ENCODE measurements at places on chromosomes 12 and 14. TPM values are rescaled to one million over a fixed set of nuclear protein-coding genes. Genes with fewer than 3 reads are reported as not detected.

SLCO1A2 gene
- not detected for total RNA-seq

MSI1 gene
- 7.7 TPM for total RNA-seq

GPR65 gene
- total RNA-seq, result 0.28 TPM

C1S gene
- total RNA-seq, result 80.1 TPM

GRCh38 chr12:2118481-2119255 is 65.9 kb downstream of the CACNA1C start:
- DNase-seq, result no peak

DNA sequence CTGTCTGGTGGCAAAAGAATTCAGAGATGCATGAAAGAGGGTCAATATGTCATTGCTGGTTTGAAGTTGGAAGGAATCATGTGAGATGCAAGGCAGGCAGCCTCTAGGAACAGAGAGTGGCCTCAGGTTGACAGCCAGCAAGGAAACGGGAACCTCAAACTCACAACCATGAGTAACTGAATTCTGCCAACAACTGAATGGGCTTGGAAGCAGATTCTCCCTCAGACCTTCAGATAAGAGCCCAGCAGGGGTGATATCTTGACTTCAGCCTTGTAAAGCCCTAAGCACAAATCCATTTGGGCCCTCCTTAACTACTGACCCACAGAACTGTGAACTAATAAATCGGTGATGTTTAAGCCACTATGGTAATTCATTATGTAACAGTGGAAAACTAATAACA is 35.8 kb downstream of the USP15 start:
- no peak for DNase-seq

GRCh38 chr12:58528271-58528670 is 392.0 kb downstream of the LRIG3 start:
- DNase-seq, result no peak

RFLNA gene
- total RNA-seq, result not detected

GRCh38 chr12:98372340-98373024 is 142.9 kb upstream of the TMPO start:
- no peak for DNase-seq

DNA sequence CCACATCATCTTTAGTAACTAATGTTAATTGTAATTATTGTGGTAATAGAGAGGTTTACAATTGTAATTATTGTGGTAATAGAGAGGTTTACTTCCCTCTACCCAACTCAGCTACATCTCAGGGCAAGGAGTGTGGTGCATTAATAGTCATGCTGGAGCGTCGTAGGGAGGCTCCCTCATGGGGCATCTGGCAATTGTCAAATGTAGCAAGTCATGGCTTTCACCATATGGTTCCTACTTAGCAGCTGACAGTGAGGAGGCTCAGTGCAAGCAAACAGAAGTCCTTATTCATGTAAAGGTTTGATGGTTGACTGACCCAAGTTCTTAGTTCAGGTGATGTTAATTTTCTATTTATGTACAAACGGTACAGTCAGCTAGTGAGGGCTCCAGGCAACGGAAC is 1012.0 kb downstream of the FLRT2 start:
- DNase-seq, result no peak

ITGA7 gene
- 620 TPM for total RNA-seq

CRIP2 gene
- total RNA-seq, result 880 TPM

ERP29 gene
- 57.3 TPM for total RNA-seq

- no peak for DNase-seq
Measured at GRCh38 chr14:58824106-58824505, 186.3 kb downstream of the DACT1 start.

KRT8 gene
- total RNA-seq, result 109 TPM

DNA sequence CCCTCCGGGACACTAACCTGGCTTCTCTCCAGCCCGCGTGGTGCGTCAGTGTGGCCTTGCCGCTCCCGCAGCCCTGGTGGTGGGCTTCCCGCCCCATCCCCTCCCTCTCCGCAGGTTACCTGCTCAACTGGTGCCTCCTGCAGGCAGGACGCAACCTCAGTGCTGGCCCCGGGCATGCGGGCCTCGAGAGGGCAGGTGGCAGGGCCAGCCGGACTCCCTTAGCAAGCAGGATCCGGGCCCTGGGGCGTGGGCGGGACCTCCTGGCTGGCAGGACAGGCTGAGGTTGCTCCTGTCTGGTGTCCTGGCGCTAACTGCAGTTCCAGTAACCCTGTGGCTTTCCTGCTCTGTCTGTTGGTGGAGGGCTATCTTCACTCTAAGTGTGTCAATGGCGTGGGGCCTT is 8.6 kb upstream of the ADSS1 start:
- DNase-seq, result no peak

DNA sequence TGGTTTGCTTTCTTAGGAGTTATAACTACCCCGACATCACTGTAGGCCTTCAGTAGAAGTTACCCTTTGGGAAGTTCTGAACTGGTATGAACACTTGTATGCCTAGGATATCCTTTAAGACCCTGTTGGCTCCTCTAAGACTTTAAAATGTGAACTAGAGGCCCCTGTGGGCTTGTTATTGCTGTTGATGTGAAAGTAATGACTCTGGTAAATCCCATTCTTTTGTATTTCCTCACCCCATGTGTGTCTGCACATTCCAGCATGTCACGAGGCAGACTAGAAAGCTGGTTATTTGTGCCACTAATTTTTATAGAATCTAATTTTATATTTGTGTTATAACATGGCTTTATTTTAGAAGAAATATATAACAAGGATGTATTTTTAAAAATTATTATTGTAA is 48.9 kb downstream of the SERPINA10 start:
- DNase-seq, result no peak

DNA sequence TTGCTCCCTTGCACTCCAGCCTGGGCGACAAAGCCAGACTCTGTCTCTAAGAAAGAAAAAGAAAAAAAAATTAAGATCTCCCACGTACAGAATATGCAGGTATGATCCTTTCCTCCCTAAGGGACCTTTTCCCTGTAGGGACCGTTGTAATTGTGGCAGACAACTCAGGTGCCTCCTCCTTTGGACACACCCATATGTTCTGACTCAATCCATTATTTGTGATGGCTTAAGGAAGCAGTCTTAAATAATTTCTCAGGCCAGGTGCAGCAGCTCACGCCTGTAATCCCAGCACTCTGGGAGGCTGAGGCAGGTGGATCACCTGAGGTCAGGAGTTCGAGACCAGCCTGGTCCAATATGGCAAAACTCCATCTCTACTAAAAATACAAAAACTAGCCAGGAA is 53.1 kb downstream of the TMCC3 start:
- no peak for DNase-seq

NOS1 gene
- total RNA-seq, result 0.06 TPM

GRCh38 chr14:64695071-64695470 is 9.2 kb upstream of the PLEKHG3 start:
- no peak for DNase-seq

DNA sequence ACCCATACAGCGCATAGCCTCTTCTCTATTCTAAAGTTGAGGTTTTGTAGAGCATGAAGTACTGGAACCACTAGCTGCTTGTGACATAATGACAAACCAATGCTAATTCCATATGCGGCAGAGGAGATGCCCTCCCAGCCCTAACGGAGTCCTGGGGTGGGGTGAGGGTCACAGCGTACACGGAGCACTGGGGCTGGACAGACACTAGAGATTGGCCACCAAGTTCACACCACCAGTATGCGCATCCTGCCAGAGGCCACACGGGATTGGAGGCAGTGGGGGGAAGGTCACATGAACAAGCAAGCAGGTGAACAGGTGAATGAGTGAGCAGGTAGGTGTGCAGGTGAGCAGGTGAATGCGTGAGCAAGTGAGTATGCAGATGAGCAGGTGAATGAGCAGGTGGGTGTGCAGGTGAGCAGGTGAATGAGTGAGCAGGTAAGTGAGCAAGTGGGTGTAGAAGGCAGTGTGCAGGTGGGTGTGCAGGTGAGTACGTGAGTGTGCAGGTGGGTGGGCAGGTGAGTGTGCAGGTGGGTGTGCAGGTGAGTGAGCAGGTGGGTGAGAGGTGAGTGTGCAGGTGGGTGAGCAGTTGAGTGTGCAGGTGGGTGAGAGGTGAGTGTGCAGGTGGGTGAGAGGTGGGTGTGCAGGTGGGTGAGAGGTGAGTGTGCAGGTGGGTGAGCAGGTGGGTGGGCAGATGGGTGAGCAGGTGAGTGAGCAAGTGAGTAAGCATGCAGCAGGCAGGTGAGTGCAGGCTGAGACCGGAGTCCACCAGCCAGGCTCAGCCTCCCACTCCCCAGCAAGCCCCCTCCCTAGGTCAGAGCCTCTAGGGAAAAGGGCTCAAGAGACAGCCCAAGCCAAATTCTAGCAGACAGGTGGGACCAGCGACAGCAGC is 52.7 kb downstream of the CCDC85C start:
- DNase-seq, result no peak

GIT2 gene
- 36.2 TPM for total RNA-seq

DNAH10 gene
- total RNA-seq, result 0.11 TPM

OR6C65 gene
- not detected for total RNA-seq

FITM1 gene
- total RNA-seq, result 129 TPM

GALNT16 gene
- total RNA-seq, result 69.5 TPM

- DNase-seq, result no peak
Measured at GRCh38 chr14:77355811-77356210, 21.1 kb downstream of the TMED8 start.

ANO4 gene
- total RNA-seq, result 0.05 TPM

GRCh38 chr14:30270200-30271161 is 288.5 kb upstream of the G2E3 start:
- DNase-seq, result peak; percentile 68

RNASE2 gene
- total RNA-seq, result 1.2 TPM

- no peak for DNase-seq
Measured at GRCh38 chr12:19482551-19483109, 43.3 kb downstream of the AEBP2 start.

PRB2 gene
- not detected for total RNA-seq

DNA sequence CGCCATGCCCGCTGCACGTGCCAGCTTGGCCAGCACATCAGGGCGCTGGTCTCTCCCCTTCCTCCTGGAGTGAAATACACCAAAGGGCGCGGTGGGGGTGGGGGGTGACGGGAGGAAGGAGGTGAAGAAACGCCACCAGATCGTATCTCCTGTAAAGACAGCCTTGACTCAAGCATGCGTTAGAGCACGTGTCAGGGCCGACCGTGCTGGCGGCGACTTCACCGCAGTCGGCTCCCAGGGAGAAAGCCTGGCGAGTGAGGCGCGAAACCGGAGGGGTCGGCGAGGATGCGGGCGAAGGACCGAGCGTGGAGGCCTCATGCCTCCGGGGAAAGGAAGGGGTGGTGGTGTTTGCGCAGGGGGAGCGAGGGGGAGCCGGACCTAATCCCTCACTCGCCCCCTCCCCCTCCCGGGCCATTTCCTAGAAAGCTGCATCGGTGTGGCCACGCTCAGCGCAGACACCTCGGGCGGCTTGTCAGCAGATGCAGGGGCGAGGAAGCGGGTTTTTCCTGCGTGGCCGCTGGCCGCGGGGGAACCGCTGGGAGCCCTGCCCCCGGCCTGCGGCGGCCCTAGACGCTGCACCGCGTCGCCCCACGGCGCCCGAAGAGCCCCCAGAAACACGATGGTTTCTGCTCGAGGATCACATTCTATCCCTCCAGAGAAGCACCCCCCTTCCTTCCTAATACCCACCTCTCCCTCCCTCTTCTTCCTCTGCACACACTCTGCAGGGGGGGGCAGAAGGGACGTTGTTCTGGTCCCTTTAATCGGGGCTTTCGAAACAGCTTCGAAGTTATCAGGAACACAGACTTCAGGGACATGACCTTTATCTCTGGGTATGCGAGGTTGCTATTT is 914 bp upstream of the CCND2 start:
- peak; percentile 52 for DNase-seq

DNA sequence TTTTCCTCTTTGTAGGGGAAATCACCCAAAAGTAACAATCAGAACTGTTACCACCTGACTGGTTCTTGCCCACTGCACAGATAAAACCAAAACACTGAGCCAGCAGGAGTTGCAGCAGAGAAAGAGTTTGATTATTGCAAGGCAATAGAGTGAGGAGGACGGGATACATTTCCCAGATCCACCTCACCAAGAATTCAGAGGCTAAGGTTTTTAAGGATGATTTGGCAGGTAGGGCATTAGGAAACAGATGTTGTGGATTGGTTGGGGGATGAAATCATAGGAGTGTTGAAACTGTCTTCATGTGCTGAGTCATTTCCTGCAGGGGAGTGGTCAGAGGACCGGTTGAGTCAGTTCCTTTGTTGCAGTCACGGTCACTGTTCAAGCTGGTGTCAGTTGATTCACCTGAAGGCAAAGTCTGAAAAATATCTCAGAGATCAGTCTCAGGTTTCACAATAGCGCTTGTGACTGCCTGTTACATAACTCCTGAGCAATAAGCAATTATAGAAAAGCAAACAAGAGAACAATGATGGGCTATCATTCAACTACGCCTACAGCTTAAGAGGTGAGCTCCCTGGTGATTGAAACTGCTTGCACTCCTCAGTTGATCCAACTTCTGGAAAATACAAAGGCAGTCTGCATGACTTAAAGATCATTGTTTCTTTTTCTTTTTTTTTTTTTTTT is 20.3 kb upstream of the AMN1 start:
- peak; percentile 59 for DNase-seq

- DNase-seq, result peak; percentile 34
Measured at GRCh38 chr12:88142610-88142991, 494 bp downstream of the TMTC3 start.

DNA sequence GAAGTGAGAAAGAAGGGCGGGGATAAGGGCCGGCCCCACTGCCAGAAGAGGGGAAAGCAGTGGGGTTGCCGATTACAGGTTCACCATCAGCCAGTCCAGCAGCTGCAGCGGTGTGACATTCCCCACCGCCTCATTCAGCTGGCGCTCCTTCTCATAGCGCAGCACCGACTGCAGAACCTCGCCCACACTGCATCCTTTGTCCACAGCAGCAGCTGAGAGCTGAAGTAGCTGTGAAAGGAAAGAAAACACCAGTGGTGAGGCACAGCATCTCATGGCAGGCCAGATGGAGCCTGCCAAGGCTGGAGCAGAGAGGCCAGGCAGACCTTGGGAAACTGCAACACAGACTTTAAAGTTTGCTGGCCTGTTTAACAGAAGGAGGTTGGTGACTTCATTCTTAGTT is 33.2 kb downstream of the AKAP3 start:
- DNase-seq, result no peak

GRCh38 chr12:49415521-49415970 is 48.3 kb downstream of the SPATS2 start:
- no peak for DNase-seq

GRCh38 chr12:6118891-6119568 is 5.4 kb downstream of the VWF start:
- DNase-seq, result no peak

DNA sequence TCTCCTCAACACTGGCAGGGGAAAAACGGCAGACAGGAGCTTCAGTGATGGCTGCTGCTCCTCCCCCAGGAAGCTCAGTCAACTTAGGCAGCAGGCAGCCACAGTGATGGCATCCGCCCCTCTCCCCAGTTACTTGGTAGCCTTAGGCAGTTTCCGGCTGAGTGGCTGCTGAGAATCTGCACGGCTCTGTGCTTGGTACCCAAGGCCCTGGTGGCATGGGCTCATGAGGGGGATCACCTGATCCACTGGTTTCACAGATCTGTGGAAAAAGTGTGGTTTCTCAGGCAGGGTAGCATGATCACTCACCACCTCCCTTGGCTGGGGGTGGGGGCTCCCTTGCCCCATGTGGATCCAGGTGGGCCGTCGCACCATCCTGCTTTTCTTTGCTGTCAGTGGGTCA is 244.6 kb upstream of the MDGA2 start:
- DNase-seq, result no peak

DNA sequence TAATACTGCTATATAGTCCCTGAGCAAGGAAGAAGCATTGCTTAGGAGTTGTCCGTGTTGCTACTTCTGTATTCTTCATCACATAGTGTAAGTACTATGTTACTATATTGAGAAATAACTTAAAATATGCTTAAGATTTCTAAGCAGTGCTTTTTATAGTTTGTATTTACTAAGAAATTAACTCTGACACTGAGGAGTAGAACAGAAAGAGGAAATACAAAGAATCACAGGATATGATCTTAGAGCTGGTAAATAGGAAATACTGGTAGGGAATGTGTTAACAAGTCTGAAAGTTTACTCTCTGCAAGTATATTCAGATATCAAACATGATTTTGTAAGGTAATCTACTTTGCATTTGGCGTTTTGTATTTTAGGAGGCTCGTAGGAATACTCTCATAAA is 15.5 kb downstream of the XPOT start:
- DNase-seq, result no peak

Data from heart left ventricle (tissue), 16 donors.